ENCODE measurements at places on chromosomes 12 and 14.

GRCh38 chr12:106975098-106975497 is 11.8 kb downstream of the MTERF2 start:
- no peak for DNase-seq

- no peak for DNase-seq
Measured at GRCh38 chr14:50603565-50603964, 43.6 kb downstream of the ATL1 start.

DNA sequence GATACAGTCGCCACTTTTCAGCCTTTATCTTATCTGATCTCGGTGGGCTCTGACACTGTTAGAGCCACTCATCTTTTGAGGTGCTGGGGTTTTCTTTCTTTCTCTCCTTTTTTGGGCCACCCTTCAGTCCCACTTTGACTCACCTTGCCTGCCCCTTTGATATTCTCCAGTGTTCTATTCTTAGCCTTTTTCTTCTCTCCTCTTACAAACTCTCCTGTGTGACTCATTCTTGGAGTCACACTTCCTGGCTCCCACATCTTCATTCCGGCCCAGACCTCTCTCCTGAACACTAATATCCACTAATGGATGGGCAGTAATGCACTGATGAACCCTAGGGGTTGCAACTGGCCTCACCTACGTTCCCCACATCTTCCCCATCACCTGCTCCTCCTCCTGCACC is 2.2 kb upstream of the DCD start:
- DNase-seq, result no peak

DNA sequence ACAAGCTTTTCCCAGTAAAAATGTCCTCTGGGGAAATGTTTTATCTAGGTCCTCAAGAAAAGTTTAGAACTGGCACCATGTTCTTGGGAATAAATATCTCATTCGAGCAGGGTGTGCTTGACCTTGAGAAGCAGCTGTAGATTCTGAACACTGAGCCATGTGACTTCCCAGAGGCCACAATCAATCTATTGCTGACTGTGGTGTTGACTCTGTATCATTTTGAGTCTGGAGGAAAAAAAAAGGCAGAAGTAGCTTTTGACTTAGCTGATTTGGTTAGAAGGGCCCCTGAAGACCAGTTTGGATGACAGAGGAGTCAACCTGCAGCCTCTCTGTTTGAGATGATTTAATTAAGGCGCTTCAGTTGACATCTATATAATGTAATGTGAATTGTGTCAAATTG is 592.4 kb upstream of the SEL1L start:
- no peak for DNase-seq

DNA sequence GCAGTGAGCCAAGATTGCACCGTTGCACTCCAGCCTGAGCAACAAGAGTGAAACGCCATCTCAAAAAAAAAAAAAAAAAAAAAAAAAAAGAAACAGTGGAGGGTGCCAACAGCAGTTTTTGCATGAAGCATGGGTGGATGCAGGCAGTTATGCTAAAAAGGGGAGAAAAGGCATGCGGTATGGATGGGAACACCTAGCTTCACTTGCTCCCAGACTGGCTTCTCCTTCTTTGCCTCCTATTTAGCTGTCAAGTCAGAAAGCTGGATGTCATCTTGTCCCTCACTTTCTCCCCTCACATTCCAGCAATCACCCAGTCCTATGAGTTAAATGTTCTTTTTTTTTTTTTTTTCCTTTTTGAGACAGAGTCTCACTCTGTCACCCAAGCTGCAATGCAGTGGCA is 2.6 kb downstream of the EEF1AKMT3 start:
- no peak for DNase-seq

GRCh38 chr12:102865821-102866615 is 51.0 kb downstream of the PAH start:
- DNase-seq, result no peak

GRCh38 chr14:102075155-102075554 is 11.7 kb downstream of the HSP90AA1 start:
- DNase-seq, result no peak

DNA sequence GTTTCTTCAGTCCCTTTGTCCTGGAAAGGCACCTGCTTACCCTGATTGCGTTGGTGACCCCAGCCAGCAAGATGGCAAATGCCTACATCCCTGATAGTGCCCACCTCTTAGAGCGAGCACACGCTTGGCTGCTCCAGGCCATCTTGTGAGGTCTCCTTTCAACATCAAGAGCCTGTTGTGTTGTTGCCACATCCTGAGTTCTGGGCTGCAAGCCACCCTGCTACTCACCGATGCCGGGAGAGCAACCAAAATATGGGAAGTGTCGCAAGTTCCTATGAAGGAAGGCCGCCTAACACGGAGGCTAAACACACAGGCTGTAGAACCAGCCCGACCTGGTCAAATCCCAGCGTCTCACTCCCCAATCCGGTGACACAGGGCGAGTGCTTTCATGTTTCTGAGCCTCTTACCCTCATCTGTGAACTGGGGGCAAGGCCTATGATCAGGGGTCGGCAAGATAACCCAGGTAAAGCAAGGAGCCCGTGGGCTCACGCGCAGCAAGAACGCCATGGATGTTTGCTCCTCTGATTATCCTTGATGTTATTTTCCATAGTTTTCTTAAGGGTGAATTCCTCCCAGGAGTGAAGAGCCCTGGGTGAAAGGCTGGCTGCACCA is 98.4 kb downstream of the LGMN start:
- no peak for DNase-seq

DNA sequence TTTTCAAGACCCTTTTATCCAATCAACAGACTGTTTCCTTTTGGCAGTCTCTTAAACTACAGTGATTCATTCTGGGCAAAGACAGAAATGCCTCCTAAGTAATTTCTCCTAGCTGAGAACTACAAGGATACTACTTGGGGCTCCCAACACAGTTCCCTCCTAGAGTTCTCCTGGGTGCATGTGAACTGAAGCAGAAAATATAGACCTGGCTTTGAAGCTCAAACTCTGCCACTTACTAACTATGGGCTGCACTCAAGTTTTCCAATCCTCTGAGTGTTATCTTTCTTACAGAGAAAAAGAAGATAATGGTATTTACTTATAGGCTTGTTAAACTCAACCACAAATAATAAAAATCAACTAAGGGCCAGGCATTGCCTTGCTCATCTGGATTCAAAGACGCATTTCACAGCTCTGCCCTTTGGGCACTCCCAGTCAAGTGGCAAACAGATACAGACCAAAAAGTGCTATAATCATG is 97.6 kb downstream of the EFCAB11 start:
- no peak for DNase-seq

DNA sequence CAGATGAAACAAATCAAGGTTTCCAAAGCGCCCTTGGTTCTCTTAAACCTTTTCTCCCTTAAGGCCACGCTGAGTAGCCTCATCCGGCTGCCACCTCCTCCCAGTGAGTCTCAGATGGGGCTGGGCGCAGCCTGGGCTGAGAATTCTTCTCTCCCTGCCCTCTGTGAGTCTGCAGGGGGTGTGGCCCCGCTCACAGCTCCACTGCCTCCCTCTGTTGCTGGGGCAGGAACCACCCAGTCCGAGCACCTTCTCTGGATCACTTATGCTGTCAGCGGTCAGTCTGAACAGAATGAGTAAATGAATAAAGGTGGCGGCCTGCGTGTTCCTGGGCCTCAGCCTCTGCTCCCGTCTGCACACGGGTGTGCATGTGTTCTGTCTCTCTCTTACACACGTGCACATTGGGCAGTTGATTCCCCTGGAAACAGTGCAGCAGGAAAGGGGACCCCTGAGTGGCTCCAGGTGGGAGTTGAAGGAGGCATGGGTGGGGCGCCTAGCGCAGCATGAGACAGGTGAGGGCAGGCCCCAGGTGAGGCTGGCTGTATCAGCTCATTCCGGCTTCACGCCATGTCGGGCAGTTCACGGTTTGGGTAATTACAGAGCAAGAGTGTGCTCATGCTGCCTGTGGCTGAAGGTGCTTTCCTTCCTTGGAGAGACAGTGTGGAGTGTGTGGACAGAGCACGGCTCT is 4.3 kb downstream of the PAPLN start:
- DNase-seq, result no peak

- no peak for DNase-seq
Measured at GRCh38 chr12:100718187-100718586, 76.4 kb upstream of the ANO4 start.

GRCh38 chr12:105948331-105948730 is 190.4 kb downstream of the NUAK1 start:
- DNase-seq, result no peak

DNA sequence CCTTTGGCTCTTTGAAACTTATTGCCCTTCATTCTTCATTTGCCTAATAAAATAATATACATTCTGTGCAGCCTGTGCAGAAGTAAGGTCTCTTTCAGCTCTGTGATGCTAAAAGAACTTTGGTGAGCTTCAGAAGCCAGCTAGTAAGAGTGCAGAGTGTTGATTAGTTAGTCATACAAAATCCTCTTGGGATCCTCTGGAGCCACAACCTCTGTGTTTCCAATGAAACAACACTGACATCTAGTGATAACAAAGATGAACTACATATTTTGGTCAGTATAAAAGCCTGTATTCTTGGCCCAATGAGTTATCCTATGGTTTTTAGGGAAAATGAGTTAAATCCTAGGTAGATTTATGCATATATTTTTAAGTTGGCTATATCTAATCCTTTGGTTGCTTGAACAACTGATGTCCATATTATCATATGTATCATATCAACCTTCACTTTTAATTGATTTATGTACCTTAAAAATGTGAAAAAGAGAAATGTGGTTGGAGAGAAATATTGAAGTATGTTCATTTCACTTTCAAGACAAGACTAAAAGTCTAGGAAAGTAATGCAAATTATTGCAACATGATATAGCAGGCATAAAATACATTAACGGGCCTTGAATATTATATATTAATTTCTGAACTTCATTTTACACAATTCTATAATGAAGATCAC is 158.4 kb downstream of the KLHL28 start:
- DNase-seq, result no peak

DNA sequence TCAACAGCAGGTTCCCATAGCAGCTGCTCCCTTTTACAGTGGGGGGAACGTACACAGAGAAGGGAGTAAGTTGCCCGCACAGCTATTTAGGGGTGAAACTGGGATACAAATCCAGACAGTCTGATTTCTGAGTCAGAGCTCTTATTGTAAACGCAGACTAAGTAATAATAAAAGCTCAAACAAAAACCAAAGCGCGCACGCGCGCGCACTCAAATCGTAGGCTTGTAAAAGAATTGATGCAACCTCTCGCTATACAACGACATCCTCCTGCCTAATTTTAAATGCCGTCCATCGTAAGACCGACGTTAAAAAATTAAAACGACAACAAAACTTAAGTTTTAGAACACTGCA is 747 bp upstream of the DACT1 start:
- peak; percentile 43 for DNase-seq

GRCh38 chr14:60951776-60952435 is 29.0 kb downstream of the TRMT5 start:
- DNase-seq, result no peak

DNA sequence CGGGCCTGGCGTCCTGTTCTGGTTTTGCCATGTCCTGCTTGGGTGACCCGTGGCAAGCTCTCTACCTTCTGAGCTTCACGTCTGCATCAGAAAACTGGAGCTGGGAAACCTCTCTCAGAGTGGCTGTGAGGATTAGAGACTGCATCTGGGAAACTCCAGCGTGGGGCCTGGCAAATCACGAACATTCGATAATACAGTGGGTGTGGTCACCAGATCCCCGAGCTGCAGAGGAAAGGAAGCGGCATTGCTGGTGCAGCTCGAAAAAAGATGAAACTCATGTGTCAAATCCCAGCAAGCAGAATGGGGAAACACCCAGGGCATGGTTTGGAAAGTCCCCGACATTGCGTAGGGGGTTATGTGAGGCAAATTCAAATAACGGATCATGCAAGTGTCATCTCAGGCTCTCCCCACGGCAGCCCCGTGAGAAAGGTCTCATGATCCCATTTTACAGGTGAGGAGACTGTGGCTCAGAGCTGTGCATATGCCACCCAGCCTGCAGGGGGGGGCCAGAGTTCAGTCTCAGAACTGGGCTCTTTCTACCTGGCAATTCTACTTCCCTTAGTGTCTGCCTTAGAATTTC is 98.1 kb upstream of the VRK1 start:
- peak; percentile 25 for DNase-seq

DNA sequence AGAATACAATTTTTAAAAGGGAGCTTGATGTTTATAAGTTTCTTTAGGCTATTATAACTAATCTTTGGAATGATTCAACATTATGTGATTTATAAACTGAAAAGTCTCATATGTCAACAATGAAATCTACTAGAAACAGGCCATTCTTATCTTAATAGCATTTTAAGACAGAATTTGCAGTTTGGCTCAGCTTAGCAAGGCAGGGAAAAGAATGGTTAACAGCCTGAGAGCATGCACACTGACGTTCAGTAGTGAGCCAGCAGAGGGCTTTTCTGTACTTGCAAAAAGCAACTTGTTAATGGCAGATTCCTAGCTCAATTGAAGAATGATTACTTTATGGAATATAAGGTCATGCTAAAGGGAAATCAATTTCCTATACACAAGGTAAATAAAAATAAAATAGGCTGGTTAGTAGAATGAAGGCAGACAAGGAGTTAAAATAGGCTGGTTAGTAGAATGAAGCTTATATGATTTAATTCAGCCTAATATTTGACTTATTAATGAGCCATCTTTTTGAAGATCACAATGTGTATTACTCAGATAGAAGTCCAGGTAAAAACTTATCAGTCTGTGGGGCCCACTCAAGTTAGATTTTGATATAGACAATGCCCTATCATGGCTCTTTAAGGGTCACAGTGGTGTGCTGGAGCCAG is 95.9 kb downstream of the OTOGL start:
- no peak for DNase-seq

DNA sequence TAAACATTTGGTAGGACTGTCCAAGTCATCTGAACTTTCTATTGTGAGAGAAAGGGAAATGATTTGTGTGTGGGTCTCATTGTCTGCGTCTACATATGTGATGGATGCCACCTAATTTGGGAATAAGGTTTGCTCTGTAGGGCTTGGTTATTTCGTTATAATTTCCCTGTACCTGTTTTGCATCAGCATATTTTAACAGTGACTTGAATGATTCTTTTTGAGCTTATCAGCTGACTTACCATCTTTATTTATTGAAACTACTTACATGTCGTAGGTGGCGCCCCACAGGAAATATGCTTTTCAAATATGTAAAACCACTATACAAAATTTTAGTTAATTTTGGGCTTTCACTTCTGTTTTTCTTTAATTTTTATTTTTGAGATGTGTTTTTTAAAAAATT is 56.5 kb upstream of the BCAT1 start:
- no peak for DNase-seq

DNA sequence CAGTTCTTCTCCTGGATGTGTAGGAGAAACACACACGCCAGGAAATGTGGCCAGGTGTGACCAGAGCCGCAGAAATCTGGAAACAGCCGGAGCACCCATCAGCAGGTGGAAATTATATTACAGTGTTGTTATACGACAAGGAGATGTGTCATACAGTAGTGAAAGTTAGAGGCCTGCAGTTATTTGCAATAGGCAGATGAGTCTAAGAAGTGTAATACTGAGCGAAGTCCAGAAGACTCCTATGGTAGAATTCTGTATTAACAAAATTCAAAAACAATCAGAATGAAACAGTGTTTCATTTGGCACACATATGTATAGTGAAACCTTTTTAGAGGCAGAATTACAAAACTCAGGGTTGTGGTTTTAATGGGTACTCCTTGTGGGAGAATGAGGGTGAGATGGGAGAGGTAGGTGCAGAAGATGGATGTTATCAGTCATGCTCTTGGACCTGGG is 39.3 kb upstream of the AMN start:
- DNase-seq, result no peak

GRCh38 chr14:34013721-34014060 is 62.8 kb upstream of the EGLN3 start:
- peak; percentile 25 for DNase-seq
